Esophagus squamous epithelium (tissue), 5 donors: ENCODE measurements at places on chromosomes 6 and 20. TPM values are rescaled to one million over a fixed set of nuclear protein-coding genes. Genes with fewer than 3 reads are reported as not detected.

The FABP7 gene
- not detected for total RNA-seq

The ARID1B gene
- 53.9 TPM for total RNA-seq

The BPIFA1 gene
- not detected for total RNA-seq

The PTK7 gene
- total RNA-seq: 30.6 TPM

The PPDPF gene
- 296 TPM for total RNA-seq
